ENCODE measurements at places on chromosomes 12 and 14.

DNA sequence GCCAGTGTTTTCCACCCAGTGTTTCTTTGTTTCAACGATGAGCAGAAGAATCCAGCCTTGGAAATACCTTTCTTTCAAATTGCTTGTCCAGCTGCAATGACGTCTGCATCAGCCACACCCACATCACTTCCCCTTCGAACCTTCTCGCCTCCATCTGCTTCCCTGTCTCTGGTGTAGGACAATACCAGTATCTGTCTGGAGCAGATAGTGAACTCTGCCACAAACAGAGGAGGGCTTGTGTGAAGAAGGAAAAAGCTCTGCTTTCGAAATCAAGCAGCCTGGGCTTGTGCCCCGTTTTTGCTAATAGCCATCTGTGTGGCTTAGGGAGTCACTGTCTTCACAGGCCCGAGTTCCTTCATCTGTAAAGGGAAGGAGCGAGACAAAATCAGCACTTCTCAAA is 415.4 kb downstream of the ZFP36L1 start:
- no peak for DNase-seq

DNA sequence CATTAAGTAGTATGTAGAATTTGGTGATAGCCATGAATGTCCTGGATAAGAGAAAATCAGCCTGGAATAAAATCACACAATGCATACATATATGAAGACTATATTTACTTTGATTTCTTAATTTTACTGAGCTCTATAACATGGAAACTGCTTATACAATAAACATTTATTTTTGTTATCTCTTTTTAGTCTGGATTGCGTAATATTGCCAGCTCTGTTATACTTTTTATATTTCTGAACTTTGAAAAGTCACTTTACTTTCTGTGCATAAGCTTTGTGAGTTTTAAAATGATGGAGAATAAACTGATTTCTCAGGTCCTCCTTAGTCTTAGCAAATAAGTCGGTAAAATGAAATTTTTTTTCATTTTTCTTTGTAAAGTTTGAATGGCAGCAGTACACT is 19.2 kb upstream of the ABCD2 start:
- no peak for DNase-seq

- no peak for DNase-seq
Observed at GRCh38 chr12:45458854-45459807, 243.2 kb downstream of the ANO6 start.

DNA sequence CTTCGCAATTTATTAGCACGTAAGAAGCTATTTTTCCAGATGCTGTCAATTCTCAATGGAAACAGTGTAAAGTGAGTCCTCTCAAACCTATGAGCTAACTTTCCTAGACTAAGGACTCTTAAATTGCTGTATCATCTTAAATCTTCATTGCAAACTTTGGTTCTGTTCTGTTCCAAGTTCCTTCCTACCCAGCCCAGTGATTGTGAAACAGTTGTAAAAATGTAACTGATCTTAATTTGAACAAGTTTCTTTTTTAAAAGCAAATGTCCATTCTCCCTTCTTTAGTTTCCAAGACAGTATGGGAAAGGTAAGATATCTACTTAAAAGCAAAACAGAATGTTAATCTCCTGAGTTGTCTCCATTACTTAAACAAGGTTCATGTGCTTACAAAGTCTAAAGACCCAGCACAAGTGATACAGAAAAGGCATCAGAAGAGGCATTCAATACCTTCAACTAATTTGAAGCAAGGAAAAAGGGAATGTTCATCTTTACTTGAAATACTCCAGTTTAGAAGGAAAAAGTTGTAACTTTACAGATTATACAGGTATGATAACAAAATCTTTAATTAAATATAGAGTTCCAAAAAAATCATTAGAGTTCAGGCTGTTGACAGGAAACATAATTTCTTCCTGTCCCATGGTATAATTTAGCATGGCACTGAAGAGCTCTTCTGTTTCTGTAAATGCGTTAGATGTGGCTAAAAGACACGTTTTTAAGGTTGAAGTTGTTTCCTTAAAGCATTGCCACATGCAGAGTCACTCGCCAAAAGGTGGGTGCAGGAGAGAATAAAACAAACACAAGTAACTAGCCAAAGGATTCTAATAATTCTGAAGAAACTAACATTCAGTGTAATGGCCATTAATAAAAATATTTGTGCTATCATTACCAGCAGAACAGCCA is 101.5 kb upstream of the USP15 start:
- DNase-seq: no peak

DNA sequence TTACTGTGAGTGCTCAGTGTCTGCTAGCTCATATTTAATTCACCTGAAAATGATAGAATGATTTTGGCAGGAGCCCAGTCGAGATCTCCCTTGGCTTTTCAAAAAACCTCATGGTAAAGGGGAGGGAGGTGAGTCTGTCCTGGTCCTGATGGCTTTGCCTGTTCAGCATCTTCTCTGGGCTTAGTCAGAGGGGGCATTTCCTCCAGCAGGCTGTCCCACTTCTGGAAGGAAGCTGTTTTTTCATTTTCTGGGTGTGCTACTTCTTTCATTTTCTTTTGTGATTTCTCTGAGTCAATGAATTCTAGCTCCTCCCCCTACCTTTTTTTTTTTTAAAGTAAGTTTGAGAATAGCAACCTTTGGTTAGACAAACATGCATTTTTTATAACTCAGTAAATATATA is 58.8 kb downstream of the TMX1 start:
- no peak for DNase-seq

- no peak for DNase-seq
Observed at GRCh38 chr14:85156319-85156718, 373.6 kb upstream of the FLRT2 start.

DNA sequence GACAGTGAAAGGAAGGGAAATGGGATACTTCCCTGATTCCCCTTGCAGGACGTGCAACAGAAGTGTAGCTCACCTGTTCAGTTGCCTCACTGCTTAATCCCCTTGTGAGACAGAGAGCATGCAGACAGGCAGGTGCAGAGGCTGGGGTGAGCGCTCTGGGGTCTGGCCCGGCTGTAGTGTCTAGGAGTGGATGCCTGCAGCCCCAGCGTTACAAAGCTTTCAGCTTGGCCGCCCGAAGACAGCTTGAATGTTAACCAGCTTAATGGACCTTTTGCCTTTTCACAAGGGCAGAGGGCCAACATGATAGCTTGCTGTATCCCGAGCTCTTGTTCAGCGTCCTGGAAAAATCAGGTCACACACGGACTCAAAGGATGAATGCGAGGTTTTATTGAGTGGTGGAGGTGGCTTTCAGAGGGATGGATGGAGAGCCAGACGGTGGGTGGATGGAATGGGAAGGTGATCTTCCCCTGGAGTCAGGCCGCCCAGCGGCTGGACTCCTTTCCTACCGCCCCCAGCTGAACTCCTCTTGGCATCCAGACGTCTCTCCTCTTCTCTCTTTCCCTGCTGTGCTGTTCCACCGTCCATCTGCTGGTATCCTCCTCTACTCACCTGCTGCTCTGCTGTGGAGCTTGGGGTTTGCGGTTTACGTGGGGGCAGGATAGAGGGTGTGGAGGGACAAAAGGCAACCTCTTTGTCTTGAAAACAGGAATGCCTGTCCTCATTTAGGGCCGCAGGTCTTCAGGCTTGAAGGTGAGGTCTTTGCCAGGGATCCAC is 86.2 kb upstream of the RESF1 start:
- no peak for DNase-seq

- no peak for DNase-seq
Observed at GRCh38 chr14:105380756-105381155, 17.6 kb upstream of the TEX22 start.

DNA sequence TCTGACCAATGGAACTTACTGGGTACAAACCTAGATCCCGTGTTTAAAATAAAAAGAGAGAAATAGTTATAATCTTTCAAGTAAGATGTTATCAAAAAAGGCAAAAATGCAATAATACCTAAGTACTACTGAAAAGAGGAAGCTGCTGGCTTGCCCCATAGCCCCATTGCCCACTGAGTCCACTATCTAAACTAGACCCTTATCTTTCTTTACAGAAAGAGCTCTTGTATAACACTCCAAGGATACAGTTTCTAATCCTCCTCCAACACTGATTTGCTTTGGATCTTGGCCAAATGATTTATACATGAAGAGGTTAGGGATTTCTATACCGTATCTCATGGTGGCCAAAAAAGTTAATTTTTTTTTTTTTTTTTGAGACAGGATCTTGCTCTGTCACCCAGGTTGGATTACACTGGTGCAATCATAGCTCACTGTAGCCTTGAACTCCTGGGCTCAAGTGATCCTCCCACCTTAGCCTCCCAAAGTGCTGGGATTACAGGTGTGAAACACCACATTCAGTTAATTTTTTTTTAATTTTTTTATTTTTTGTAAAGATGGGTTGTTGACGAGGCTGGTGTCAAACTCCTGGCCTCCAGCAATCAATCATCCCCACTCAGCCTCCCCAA is 2.6 kb downstream of the GXYLT1 start:
- DNase-seq: no peak

DNA sequence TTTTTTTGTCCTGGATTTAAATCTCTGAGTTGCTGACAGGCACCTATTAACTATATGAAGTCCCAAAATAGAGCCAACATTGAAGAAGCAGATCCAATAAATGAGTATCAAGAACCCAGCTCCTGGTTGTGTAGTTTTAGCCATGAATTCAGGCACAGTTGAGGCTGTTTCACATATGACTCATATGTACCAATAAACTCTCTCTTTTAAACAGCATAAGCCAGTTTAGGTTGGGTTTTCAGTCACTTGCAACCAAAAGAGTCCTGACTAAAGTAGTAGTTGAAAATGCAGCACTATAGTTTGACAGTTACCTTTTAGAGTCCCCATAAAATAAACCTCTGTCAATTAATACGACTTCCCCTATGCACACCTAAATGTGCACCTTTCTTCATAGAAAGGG is 389.9 kb downstream of the RPS29 start:
- no peak for DNase-seq

DNA sequence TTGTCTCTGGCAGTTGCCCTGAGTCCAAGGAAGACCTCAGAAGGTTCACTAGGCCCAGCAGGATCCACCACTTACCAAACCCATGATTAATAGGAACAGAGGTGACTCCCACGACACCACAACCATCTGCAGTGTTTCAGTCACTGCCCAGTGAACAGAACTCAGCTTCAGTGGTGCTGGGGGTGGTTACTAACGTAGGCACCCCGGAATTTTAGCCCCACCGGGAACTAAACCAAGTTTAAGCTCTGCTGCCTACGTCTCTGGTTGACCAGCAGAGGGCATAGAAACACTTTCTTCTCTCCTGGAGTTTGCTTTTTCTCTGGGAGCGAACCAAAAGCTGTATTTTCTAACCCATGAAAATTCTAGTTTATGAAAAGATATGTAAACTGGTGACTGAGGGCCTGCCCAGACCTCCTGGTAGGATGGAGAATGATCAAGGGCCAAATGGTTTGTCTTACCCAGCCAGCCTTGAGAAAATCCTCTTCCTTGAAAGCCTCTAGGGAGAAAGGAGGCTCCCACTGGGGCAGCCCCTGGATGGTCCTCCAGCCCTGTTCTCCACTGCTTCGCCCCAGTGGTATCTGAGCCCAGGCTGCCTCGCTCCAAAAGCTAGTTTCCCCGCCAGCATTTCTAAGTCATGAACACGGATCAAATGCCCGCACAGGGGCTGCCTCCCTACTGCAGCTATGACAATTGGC is 379.8 kb downstream of the DPF3 start:
- no peak for DNase-seq

DNA sequence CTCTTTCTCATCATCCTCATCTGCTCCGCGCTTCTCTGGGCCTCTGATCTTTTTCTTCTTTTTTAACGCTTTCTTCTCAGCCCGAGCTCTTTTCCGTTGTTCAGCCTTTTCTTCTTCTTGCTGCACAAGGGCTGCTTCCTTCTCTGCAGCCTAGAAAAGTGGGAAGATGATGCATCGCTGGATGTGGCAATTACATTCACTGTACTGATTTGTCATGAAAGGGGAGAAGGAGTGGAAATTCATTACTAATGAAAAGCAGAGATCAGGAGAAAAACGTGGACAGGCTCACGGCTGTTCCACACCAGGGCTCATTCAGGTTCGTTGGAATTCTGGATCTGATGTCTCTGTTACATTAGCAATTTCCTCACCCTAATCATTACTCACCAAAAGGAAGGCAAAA is 15.1 kb downstream of the FICD start:
- DNase-seq: no peak

- DNase-seq: no peak
Observed at GRCh38 chr12:118375348-118375747, 1.0 kb upstream of the SUDS3 start.

DNA sequence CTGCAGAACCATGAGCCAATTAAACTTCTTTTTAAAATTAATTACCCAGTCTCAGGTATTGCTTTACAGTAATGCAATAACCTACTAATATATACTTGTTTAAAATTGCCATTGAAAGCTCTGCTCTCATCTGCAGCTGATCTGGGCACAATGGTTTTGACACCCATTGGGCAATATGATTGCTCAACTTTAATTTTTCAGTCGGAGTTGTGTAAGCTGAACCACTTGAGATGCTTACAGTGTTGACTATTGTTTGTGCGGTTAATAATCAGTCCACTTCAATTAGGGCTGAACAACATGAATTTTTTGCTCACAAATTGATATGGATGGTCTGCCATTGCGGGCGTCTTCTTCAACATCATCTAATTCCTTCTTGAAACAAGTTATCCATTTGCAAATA is 18.0 kb upstream of the OR4K5 start:
- no peak for DNase-seq

DNA sequence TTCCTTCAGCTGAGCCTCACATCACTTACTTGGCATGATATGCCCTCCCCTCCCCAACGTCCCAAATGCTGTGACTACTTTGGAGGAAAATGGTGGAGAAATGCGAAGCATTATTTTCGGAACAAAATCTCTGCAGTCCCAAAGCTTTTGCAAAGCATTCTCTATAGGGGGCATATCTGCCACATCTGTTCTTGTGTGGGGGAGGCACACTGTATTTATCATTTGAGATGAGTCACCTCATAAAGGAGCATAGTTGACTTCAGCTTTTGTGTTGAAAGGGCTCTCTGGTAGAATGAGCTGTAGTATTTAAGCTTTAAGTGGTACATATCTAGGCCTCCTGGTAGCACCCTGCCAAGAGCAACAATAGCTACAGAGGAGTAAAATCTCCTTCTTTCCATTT is 447.5 kb downstream of the ADAMTS20 start:
- no peak for DNase-seq

DNA sequence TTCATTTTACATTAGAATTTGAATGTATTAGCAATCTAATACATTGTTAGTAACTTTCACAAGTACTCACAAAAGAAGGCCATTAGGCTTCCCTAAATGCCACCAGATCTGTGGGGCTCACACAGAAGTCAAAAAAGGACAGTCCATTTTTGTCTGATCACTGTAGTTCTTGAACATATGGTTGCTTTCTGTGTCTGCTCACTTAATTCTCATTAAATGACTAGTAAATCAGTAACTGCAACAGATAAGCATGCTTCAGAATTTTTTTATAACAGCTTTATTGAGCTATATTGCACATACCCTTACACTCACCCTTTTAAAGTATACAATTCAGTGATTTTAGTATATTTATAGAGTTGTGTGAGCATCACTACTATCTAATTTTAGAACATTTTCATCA is 71.4 kb downstream of the DENND5B start:
- DNase-seq: no peak

GRCh38 chr14:63322897-63323573 is 4.3 kb upstream of the GPHB5 start:
- DNase-seq: no peak
